ENCODE measurements at places on chromosomes 16 and 17. TPM values are rescaled to one million over a fixed set of nuclear protein-coding genes. Genes with fewer than 3 reads are reported as not detected.

GRCh38 chr16:22065252-22065651 lies 27.1 kb upstream of the VWA3A start:
- no peak for DNase-seq

DNA sequence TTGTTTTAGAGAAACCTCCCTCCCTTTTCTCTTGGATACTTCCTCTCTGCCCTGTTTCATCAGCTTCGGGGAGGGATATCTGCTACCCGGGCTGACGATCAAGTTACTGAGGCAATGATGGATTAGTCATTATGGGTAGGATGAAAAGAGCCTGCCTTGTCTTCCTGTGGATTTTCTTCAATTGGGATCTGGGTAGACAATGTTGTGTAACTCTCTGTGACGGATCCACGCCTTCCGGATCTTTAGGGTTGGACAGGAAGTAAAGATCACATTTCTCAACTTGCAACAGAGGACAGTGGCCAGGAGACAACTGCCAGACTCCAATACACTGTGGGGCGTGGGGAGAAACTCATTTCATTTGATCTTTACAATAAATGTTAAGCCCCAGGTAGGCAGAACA lies 11.3 kb upstream of the CHST6 start:
- DNase-seq = peak; percentile 73

GRCh38 chr16:48481772-48482171 lies 96.6 kb upstream of the SIAH1 start:
- DNase-seq = no peak

- no peak for DNase-seq
Measured at GRCh38 chr17:7021993-7022778, 664 bp upstream of the BCL6B start.

DNA sequence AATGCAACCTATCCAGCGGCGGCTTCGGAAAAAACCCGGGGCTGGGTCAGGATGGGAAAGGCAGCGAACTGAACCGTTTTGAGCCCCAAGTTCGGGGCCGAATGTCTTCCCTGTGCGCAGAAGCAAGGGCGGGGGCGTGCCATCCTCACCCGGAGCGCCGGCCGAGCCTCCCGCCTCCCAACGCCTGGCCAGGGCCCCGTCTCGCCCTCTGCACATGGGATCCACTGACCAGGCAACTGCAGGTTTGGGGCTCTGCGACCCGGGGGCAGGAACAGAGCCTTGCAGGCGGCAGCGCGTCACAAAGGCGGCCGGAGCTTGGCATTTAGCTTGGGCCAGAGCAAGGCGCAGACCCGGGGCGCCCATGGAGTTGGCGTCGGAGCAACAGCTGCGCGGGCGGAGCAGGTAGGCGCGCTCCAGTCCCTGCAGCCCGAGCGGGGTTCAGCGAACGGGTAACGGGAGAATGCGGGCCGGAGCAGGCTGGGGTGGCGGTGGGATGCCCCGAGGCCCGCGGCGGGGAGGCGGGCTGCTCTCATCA lies at the start of gene FBXO39:
Gene FBXO39 (plus strand): TSS at position 345 of the 535 bp plus-strand sequence. CDS start 3,654 bp downstream, outside the sequence.
- DNase-seq = no peak

- peak; percentile 53 for DNase-seq
Measured at GRCh38 chr16:82263521-82264143, 93.6 kb upstream of the MPHOSPH6 start.

DNA sequence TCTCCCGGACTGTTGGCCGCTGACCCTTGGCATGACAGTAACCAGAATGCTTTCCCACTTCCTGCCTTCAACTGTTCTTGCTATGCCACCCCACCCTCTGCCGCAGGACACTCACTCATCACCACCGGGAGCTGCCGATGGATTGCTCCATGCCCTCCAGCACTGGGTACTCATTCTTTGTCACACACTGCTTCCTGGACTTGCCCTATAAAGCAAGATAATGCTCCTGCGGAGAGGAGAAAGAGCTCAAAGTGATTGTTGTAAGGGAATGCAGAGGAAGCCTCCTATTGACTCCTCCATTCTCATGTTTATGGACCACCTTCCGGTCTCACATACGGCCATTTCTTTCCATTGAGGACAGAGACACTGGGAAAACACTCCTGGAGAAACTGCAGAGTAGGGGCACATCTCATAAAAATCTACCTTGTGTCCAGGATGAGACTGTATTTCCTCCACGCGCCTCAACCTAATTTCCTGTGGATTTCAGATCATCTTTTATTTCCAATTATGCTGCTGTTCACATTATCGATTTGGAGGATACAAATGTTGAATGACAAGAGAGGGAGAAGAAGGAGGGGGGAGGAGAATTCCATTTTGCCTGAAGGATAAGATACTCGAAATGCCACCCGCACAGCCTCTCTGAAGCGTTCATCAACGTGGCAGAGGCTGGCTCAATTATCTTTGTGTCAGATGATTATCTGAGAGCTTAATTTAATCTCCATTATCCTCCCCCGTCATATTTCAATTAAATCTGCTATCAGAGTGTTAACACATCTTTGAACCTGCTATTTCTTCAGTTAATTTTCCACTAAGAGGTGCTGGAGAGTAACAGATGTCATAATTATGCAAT lies 486.1 kb upstream of the SALL1 start:
- DNase-seq = no peak

GRCh38 chr17:19554393-19554792 lies 20.7 kb downstream of the SLC47A1 start:
- DNase-seq = no peak

DNA sequence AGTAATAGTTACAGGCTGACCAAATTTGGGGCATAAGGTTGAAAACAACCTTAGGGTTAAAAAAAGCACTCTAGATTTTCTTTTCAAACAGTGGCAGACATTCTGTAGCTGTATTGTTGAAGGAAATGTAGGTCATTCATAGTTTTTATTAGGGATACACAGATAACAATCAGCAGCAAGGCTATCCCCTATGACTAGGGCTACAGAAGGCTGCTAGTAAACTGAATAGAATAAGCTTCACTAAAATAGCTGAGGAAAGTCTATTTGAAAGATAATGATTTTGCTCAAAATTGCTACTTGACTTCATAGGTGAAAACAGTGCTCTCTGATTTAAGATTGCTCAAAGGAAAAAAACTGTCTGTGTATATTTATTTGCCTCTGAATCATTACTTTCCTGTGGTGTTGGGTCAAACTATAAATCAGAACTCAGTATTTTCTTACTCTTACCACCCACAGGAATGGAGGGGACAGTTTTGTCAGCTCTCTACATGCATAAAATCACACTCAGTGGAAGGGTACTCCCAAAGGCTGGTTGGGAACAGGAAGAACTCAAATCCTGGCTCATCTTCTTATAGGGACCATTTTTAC lies 24.8 kb downstream of the RPGRIP1L start:
- DNase-seq = no peak

DNA sequence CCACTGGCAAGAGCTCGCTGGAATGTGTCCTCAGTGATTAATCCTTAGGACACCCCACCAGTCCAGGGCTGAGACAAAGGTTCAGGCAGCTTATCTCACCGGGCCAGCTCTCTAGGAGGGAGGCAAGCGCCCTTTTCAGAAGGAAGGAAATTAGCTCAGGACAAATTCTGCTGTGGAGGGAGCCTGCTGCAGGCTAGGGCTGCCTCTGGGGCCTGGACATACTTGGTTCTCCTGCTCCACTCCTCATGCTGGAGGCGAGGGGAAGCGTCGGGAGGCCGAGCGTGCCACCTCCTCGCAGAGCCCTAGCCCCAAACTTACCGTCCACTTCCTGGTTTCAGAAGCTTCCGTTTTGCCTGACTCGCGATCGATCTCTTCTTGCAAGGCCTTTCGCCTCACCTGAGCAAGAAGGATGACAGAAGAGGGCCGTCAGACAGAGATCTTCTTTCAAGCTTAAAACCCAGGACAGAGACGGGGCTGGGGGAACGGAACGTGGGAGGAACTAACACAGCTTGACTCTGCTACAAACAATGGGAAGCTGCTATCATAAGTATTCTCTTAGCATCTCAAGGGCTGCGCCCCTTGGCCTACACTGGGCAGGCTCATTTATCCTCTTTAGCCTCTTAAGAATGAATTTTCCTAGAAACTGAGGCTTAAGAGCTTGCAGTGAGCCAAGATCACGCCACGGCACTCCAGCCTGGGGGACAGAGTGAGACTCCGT lies 7.7 kb downstream of the KNOP1 start:
- no peak for DNase-seq

- DNase-seq = no peak
Measured at GRCh38 chr16:14485121-14485551, 144.9 kb downstream of the PARN start.

DNA sequence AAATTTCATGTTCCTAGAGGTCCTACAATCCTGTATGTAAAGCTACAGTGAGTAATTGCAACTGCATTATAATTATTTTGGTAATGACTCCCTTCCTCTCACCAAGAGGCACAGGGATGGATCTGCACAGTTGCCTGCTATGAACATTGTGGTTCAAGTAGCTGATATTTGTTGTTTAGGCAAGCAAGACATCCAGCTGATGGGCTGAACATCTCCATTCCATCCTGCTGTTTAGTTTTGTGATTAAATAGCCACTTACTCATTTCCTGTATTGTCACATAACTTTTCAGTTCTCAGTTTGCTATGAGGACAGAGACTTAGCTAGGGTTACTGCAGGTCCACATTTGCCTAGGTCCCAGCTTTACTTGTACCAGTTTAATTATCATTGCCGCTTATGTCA lies 181.2 kb upstream of the TBX2 start:
- no peak for DNase-seq

DNA sequence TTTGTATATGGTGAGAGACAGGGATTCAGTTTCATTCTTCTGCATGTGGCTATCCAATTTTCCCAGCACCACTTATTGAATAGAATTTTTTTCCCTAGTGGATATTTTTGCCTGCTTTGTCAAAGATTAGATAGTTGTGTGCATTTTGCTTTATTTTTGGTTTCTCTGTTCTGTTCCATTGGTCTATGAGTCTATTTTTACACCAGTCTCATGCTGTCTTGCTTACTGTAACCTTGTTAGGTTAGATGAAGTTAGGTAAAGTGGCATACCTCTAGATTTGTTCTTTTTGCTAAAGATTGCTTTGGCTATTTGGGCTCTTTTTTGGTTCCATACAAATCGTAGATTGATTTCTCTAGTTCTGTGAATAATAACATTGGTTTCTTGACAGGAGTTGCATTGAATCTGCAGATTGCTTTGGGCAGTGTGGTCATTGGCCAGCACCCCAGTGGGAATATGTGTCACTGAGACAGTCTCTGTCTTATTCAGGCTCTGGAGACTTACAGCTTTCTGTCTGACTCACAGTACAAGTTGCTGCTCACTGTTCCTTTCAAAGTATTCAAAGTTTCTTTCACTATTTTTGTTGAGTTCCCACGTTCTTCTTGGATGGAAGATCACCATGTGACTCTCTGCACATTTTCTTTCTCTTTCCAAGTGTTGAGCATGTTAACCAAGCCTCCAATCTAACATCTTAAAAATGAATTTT lies 709.1 kb downstream of the CDH11 start:
- no peak for DNase-seq

- no peak for DNase-seq
Measured at GRCh38 chr16:11747949-11748403, 5.3 kb upstream of the TXNDC11 start.

DNA sequence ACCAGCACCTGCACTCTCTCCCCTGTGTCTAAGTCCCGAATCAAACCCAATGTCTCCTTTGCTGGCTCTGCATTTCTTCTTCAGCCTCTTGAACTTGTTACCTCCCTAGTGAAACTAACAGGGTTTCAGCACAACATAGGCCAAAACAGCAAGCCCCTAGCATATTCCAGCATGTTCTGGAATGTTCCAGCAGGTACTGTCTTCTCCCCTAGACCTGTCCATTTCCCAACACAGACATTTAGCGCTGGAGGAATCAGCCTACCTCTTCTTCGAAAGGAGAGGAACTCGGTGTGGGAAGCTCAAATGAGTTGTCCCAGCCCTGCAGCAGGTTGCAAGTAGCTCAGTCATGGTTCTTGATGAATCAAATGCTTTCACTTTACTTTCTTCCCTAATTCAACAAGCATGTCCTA lies 47.1 kb downstream of the LITAF start:
- no peak for DNase-seq

GRCh38 chr17:45129426-45129939 lies 2.8 kb downstream of the PLCD3 start:
- no peak for DNase-seq

DNA sequence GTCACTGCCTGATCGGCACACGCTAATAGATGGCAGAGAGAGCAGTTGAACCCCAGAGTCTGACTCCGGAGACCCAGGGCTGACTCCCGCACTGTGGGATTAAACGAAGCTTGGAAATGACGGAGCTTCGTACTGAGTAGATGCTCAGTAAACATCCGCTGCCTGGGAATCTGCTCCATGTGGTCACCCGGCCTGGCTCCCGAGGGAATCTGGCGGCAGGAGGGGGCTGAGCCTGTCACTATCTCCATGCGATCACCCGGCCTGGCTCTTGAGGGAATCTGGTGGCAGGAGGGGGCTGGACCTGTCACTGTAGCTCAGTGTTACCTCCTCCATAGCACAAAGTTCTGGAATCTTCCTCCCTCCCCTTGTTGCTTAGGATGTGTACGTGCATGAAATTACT lies 139.7 kb upstream of the CIBAR2 start:
- DNase-seq = no peak

DNA sequence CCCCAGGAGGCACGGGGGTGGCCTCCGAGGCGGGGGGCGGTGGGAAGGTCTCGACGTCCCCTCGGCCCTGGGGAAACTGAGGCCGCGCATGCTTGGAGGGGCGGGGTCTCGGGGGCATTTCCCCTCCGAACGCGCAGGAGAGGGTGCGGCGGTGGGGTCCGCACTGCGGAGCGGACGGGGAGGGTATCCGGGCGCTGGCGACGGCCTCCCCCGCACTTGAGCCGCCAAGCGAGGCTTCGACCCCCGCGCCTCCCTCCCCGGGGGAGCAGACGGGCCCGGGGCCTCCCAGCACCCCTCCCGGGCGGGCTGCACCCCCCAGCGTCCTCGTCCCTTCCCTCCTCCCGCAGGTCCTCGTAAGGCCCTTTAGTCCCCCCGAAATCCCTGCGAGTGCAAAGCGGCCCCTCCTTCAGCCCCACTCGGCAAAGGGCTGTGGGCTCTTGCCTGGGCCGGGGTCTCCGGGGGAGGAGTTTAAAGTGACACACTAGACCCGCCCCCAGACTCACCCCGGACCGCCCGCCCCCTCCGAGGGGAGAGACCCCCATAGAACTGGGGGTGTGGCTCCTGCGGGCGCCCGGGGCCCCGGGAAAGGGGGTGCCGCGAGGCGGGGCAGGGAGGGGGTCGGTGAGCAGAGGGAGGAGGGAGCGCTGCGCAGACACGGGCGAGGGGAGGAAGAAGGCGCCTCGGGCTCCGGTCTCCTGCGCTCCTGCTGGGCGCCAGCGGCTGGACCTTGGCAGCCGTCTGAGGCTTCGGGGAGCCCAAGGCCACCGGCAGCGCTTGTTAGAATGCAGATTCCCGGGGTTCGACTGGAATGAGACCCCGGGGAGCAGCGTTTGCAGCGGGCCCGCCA lies 632 bp downstream of the BAIAP3 start:
- DNase-seq = no peak

The PDF gene
- 33.9 TPM for total RNA-seq

The CCDC78 gene
- 22.9 TPM for total RNA-seq

The ZNF48 gene
- 17.9 TPM for total RNA-seq

The INCA1 gene
- total RNA-seq = 0.74 TPM

The TNFRSF13B gene
- not detected for total RNA-seq

The TERB1 gene
- total RNA-seq = not detected

The KLHL10 gene
- not detected for total RNA-seq

The KIF2B gene
- total RNA-seq = not detected

The TPSG1 gene
- total RNA-seq = not detected
